ENCODE measurements at places on chromosomes 4 and X. TPM values are rescaled to one million over a fixed set of nuclear protein-coding genes. Genes with fewer than 3 reads are reported as not detected.

DNA sequence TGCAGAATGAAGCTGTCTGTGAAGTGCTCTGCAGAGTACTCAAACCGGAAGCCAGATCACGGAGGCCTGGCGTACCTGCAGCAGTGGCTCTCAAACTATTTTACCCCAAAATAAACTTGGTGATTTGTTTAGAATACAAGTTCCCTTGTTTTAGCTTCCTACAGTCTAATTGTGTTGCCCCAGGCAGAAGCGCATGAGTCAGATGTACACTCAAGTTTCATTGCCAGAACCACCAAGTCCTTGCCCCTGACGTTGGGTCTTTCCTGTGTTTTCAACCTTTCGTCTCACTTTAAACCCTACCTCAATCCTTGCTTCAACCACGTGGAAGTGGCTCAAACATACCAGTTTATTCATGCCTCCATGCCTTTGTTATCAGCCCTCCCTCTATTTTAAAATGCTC is 66.2 kb upstream of the SLC7A11 start:
- DNase-seq: peak; percentile 31

CLIC2 gene
- 12.6 TPM for total RNA-seq

- no peak for DNase-seq
Measured at GRCh38 chrX:110228453-110228852, 89.4 kb downstream of the AMMECR1 start.

SPANXD gene
- total RNA-seq: not detected

DNA sequence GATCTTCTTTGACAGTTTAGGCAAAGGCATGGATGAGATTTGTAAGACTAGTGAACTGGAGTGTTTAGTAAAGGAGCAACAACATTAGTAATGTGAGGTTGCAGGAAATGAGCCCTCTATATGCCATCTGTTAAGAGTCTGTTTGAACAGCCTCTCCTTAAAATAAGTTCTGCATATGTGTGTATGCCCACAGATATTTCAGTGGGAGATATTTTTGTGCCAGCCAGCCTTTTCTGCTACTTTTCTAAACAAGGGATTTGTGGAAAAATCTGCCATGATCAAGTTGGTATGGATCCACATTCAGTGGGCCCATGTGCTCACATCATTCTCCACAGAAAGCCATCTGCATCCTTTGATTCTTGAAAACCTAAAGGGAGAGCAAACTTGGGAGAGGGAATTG is 237.7 kb downstream of the OPHN1 start:
- no peak for DNase-seq

DNA sequence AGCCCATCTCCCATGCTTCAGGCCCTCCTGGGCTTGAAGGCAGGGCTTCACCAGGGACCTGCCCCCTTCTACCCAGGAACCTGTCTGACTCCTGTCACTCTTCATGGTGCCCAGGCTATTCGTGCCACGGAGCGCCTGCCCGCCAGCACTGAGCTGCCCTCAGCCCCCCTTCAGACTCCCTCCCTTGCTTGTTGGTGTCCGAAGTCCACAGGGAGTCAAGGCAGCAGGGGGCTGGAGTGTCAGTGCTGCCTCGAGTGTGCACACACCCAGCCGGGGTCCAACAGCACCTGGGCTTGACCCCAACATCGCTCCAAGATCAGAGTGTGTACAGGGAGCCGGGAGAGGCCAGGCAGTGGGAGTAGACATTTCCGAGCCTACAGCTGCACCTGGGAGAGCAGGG is 59.8 kb downstream of the TBCK start:
- DNase-seq: no peak

- no peak for DNase-seq
Measured at GRCh38 chrX:48475296-48475695, 703 bp upstream of the FTSJ1 start.

- DNase-seq: no peak
Measured at GRCh38 chrX:131308980-131309379, 19.9 kb upstream of the IGSF1 start.

PLP2 gene
- total RNA-seq: 8.7 TPM

DNA sequence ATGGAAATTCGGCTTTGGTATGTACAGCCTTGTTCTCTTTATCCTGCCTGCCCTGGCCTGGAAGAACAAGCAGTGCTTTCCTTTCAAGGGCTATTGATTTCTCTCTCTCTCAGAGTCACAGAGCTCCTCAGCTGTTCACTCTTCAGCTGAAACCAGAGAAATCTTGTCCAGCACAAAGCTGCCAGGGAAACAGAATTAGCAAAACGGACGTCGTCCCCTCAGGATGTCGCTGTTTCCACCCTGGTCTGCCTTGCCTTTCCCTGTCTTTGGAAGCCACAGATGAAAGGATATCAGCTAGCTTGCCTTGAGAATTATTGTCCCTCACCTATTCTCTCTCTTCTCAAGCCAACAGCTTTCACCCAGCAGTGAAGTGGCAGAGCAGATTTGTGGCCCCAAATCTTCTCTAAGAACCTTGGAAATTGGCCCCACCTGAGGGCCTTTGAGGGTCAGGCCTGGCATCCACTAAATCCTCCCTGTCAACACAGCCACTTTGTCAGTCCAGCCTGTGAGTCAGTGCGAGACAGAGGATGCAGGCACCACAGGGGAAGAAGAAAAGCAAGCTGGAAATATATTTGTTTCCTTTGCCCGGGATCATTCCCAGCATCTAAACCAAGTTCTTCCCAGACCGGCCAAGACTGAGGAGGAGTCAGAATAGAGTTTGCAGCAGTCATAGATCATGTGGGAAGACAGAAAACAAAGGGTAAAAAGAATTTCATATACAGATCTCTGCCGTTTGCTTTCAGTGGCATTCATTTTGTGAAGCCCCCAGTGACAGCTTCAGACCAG is 63.8 kb upstream of the MTM1 start:
- peak; percentile 50 for DNase-seq

LRCH2 gene
- total RNA-seq: 11.1 TPM

KDM5C gene
- total RNA-seq: 76.4 TPM

- DNase-seq: no peak
Measured at GRCh38 chrX:45266456-45266855, 65.8 kb upstream of the DIPK2B start.

DNA sequence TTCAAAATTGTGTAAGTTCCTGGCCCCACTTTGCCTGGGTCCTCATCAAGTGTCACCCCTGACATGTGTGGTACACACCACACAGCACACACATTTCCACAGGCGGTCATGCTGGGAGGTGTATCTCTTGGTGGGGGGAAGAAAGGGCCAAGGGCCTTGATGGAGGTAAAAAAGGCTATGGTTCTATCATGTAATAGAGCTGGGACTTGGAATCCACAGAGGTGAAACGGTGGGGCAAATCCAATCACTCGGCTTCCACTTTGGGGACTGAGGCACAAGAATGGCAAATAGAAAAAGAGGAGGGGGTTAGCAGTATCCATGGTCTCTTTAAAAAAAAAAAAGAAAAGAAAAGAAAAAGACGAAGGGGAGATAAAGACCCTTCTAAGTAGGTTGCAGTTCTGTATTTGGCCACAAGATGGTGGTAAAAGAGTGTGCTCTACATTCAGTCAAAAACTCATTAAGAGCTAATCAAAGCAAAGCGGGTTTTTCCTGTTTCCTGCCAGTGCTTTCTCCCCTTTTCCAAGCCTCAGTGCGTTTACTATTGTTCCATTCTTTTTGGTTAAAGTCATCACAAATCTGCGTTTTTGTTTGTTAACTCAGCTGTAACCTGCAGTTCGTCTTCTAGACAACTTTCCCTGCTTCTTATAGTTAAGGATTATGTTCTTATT is 37.0 kb upstream of the ATP6AP2 start:
- peak; percentile 70 for DNase-seq

- no peak for DNase-seq
Measured at GRCh38 chr4:7041801-7042502, 1.2 kb upstream of the TADA2B start.

DNA sequence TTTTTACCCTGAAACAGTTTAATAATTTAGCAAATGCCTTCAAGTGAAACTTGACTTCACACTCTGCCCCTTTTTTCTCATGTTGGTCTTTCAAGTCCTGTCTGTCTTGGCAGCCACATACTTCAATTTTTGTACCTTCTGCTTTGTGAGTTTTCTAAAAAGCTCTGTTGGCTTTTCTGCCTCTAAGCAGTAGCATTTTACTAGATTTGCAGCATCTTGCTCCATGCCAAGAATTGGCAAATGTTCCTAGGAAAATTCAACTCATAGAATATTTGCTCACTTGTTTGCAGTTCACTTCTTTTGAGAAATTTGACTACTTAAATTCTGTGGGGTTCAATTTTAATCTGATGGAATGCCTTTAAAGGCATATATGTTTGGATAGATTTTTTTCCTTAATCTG is 59.2 kb downstream of the FAM47A start:
- no peak for DNase-seq

GRCh38 chr4:94939791-94940519 is 182.2 kb downstream of the BMPR1B start:
- peak; percentile 26 for DNase-seq

PDCL2 gene
- not detected for total RNA-seq

DNA sequence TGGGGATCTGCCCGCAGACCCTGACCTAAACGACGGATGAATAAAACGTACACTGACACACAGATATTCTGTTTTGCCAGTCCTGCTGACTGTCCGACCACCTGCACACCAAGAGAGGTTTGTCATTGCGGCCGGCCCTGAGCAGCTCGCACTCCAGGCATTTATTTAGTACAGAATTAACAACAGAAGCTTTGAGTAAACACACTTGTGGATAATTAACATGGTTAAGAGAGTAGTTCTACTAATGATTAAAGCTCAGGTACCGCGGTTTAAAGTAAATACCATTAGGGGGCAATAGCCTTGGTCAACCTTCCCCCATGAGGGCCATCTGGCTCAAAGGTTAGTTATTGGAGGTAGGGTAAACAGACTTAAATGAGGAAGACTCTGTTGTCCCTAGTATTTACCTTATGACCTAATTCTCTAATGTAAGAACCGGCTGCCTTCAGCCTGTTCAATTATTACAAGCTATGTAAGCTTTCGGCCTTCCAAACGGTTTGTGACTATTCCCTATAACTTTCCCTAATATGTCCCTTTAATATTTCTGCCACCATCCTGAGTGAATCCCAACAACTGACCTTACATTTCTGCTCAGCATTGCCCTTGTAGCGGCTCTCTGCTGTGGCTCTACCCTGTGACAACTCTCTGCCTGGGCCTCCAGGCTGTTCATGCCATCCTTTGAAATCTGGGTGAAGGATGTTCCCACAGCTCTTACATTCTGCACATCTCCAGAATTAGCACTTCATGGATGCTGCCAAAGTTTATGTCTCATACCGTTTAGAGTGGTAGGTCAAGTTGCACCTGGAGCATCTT is 46.9 kb upstream of the SYTL5 start:
- DNase-seq: no peak

- DNase-seq: no peak
Measured at GRCh38 chrX:1224954-1225353, 12.5 kb upstream of the CRLF2 start.

DNA sequence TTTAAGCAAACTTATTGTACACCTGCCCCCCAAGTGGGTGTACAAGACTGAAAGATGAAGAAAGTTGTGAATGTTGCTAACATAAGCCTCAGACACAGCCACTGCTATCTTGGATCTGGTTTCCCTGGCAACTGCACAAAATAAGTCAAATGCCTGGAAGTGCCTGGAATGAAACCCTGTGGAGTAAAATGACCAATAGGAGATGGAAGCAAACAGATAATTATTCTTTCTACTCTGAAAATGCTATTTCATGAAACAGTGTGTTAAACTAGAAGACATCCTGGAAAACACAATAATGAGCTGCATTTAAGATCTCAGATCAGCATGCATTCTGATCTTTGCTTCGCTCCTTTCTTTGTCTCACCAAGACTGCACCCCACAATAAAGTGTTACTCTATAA is 1016.0 kb downstream of the ARAP2 start:
- DNase-seq: no peak

DRD5 gene
- not detected for total RNA-seq

DNA sequence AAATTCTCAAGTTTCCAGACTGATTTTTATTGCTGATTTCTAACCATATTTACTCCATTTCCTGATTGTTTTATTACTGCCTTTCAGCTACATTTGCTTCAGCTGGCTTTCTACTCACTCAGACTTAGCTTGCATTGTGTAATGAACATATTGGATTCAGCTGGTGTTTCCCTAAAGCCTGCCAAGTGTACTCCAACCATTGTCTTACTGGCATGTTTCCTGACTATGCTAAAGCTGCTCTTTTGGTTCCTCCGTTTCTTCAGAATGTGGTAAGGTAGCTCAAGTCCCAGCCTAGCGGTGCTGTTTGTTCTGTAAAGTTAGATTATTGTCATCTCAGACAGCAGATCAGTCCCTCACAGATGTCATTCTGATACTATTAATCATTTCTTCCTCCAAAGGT is 53.1 kb upstream of the GLRA2 start:
- DNase-seq: peak; percentile 2

DACH2 gene
- not detected for total RNA-seq

DNA sequence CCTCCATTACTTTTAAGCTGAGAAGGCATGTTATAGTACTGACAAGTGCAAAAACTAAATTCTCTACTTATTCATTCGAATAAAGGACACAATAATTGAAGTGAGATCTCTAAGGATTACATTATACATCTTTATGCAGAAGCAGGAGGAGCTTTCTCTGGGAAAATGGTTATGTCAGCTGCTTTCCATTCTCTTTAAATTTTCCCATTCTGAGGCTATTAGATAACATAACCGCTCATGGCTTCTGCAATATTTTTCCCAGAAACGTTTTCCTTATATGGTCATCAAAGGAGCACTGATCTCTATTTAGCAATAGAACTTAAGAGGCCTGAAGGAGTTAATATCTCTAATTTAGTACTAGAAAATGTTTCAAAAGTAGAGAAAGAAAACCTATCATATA is 221.6 kb downstream of the NSUN7 start:
- no peak for DNase-seq

GRCh38 chr4:71518283-71518989 is 179.6 kb downstream of the SLC4A4 start:
- DNase-seq: no peak

NLGN4X gene
- 0.08 TPM for total RNA-seq

C1QTNF7 gene
- total RNA-seq: 0.18 TPM

GRCh38 chrX:20530406-20530921 is 263.8 kb upstream of the RPS6KA3 start:
- DNase-seq: peak; percentile 74

DNA sequence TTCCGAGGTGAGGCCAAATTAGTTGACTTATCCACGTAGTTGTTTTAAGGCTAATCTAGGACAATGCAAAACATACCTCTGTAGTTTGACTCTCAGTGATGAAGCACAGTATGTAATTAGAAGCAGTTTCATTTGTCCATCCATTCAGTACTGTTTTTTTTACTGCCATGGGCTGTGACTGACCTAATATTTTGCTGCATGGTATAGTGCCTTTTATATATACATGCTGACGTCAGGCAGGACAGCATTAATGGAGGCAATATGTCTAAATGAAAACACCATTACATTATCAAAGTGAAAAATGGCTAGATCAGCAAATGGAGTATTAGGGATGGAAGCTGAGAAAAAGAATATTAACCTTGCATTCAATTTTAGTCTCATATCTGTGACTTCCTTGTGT is 66.9 kb downstream of the MFAP3L start:
- no peak for DNase-seq

GRCh38 chr4:86283371-86283770 is 76.5 kb downstream of the MAPK10 start:
- no peak for DNase-seq

DNA sequence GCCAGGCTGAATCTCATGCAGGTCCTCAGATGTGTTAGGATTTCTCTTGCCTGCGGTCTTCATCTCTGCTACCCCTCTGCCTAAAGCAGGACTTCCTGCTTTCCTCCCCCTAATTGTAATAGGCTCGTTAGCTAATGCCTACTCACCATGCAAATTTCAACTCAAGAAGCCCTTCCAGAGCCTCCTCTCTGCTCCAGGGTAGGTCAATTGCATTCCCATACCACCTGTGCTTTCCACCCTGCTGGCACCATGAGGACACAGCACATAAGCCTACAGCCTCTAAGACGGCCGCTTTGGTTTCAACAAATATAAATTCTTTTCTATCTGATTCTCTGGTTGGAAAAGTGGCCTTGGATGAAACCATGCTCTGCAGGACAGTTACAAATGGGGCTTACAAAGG is 93.9 kb downstream of the QDPR start:
- DNase-seq: no peak
